Calu3 (cell line): ENCODE measurements at places on chromosomes 7 and 10. TPM values are rescaled to one million over a fixed set of nuclear protein-coding genes. Genes with fewer than 3 reads are reported as not detected.

TFPI2 gene
- total RNA-seq = 213 and 218 TPM in 2 replicates

PNLIPRP2 gene
- total RNA-seq = not detected in 2 replicates

EN2 gene
- total RNA-seq = 3.2 TPM in 2 replicates

FAM24B gene
- total RNA-seq = 5.1 and 6.3 TPM in 2 replicates

TMEM140 gene
- 4.2 and 11.4 TPM in 2 replicates for total RNA-seq

LFNG gene
- total RNA-seq = 46.8 and 59.1 TPM in 2 replicates
